ENCODE measurements at places on chromosomes 16 and 17.

GRCh38 chr16:80530479-80530878, 10.3 kb upstream of the DYNLRB2 start:
- DNase-seq, result no peak

GRCh38 chr17:39618956-39619785, 7.6 kb upstream of the PPP1R1B start:
- DNase-seq, result no peak

DNA sequence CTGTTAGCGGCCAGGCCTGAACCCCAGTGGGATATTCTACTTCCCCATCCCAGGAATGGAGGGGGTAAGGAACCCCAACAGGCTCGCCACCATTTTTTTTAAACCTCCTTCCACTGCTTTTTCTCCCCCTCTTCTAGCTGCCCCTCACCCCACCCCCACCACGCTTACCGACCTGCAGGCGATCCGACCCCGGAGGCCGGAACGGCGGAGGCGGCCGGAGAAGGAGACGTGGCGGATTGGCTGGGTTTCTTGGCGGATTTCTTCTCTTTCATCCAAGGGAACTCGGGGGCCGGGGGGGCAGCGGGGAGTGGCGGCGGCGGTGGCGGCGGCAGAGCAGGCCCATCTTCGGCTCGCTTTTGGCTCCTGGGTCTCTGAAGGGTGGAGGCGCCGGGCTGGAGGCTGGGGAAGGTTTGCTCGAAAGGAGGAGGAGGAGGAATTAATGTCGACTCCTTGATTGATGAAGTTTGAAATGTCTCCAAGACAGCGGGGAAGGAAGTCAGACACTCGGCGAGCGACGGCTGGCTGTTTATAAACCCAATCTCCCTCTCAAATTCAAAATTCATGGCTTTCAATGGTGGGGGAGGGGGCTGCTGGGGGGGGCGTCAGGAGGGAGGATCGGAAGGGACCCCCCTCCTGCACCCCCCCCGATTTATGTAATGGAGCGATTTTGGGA, 424 bp downstream of the HOXB2 start:
- peak; percentile 79 for DNase-seq

- no peak for DNase-seq
These were observed 17.1 kb downstream of the ITGB4 start for GRCh38 chr17:75738218-75738802.

DNA sequence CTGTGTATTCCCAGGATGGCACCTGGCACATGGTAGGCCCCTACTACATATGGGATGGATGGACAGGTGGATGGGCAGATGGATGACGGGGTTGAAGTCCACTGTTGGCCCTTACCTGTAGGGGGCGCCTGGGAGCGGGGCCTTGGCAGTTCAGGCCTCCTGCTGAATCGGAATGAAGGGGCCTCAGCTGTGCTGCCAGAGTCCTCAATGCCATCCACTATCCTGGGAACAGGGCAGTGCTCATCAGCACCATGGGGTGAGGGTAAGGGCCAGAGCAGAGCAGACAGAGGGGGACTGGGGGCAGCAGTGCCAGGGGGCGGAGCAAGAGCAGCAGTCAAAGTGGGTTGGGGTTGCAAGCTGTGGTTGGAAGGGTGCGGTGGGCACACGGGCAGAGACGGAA, 8.3 kb upstream of the RAB5C start:
- peak; percentile 70 for DNase-seq

DNA sequence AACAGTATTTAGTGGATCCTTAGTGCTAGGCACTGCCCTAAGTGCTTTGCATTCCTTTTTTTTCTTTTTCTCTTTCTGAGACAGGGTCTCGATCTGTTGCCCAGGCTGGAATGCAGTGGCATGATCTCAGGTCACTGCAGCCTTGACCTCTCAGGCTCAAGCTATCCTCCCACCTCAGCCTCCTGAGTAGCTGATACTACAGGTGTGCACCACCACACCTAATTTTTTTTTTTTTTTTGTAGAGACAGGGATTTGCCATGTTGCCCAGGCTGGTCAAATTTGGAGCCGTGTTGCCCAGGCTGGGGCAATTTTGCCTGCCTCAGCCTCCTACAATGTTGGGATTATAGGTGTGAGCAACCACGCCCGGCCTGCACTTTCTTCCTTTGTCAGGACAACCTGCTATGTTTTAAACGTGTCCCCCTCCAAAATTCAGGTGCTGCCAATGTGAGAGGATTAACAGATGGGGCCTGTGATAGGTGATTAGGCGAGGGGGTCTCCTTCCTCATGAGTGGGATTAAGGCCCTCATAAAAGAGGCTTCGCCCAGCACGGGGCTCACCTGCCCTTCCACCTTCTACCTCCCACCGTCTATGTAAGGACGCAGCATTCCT, 5.4 kb downstream of the NQO1 start:
- no peak for DNase-seq

DNA sequence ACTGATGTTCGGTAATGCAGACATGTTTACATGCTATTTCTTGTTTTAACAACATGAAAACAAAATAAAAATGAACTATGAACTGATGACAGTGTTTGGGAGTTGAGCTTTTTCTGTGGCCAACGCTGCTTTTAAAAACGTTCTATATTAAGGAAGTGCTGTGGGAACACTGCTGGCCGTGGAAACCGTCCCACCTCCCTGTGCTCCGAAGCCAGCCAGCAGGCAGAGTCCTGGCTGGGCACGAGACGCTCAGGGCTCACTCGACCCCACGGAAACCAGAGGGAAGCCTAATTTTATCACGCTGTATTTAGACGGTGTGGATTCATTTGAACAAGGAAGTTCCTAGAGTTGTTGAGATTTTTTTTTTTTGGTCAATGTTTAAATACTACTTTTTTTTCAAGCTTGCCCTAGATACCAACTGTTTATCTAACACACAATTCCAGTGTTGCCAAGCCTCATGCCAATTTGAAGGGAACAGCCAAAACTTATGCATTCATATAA, 25.8 kb downstream of the ADCY9 start:
- DNase-seq, result no peak

GRCh38 chr16:51150888-51151320, at the start of gene SALL1:
TSS of gene SALL1 (minus strand) at chr16:51151270. CDS start at chr16:51151241, 29 bp downstream.
- no peak for DNase-seq

DNA sequence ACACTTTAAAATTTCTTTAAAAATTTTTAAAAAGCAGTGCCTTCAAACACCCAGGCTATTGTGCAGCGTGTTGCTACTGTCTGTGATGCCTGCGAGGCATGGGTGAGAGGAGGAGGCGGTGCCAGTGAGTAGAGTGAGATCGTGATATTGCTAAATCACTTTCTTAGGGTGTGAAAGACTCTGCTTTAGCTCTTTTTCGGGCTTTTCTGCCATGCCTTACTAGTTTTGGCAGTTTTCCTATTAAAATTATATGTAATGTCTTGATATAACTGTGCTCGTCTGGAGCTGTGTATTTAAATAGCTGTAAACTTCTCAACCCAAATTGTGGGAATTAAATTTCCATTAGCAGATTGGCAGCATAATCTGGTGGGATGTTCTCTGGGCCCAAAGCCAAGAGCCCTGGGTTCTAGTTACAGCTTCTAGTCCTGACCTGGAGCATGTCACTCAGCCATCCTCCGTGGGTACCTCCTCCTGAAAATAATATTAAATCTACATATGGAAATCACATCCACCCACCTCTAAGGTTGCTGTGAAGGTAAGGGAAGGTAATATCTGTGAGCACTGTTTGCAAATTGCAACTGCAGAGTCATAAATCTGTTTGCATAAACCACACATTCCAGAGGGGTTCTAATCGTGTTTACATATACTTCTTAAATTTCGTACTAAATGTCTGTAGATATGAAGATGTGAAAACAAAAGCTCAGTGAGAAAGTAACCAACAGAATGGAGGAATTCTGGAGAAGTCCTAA, 264.3 kb upstream of the CACNG5 start:
- DNase-seq, result no peak

DNA sequence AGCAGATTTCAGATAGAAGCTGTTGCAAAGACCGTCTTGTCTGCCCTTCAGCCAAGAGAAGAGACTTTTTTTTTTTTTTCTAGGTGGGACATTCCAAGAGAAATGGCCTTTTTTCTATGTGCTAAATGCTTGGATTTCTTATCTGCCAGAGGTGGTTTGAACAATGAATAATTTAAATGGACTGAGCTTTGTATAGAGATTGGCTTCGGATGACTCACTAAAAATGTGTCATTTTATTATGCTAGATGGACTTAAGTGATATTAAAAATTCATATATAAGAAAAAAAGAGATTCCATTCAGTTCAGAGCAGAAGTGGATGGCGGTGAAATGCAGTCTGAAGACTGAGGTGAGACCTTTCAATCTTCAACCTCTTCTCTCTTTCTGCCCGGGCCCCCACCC, 58.4 kb downstream of the MEAK7 start:
- no peak for DNase-seq

Measured in erythroblast (primary cell).